ENCODE measurements at places on chromosomes 5 and 9. TPM values are rescaled to one million over a fixed set of nuclear protein-coding genes. Genes with fewer than 3 reads are reported as not detected.

Gene MBLAC2
- 5.9 TPM for total RNA-seq

Gene LCN1
- total RNA-seq = not detected

Gene RAB24
- total RNA-seq = 15.6 TPM

Gene CAVIN4
- 0.65 TPM for total RNA-seq

Gene SLC6A18
- total RNA-seq = not detected

Gene CDX1
- not detected for total RNA-seq

Gene NDST1
- 23.1 TPM for total RNA-seq

Gene ACOT12
- total RNA-seq = not detected

Gene CDH12
- total RNA-seq = not detected

Gene PCAT7
- not detected for total RNA-seq

Gene CER1
- total RNA-seq = not detected

Gene HSPA4
- total RNA-seq = 151 TPM

Data from epithelial cell of umbilical artery (primary cell).